ENCODE measurements at places on chromosomes 3 and 15.

GRCh38 chr15:29533647-29534046 is 264.0 kb upstream of the NSMCE3 start:
- DNase-seq: no peak

DNA sequence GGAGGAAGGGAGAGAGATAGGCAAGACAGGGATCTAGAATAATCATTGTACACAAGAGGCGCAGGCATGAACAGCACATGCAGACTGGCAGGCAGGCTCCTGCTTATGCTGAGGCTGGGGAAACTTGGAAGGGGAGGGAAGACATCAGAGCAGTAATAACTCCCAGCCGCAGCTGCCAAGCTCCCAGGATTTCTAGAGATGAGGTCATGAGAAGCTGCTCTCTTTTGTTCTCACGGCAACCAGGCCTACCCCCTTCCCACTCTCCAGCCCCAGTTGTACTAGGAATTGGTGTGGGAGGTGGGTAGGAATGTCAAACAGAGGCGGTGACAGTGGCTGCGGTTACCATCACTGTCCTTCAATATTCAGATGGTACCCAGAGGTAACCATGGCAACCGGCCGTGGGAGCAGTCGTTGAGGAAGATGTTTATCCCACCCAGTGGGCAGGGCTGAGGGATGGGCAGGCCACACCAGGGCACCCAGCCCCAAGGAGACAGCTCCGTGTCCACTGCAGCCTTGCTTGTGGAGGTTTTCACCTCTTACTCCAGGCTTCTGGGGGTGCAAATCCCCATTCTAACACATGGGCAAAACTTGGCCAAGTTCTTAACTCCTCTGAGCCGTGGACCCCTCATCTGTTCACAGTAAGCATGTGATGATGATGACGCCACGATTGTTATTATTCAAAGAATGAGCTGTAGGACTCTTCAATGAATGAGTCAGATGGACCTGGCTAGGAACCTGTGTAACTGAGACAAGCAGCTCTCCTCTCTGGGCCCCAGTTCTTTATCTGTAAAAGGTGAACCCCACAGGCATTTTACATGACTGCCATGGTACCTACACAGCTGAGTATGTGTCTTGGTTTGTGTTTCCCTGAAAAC is 360.8 kb upstream of the PROK2 start:
- DNase-seq: no peak

GRCh38 chr3:53805463-53806159 is 40.6 kb downstream of the CHDH start:
- no peak for DNase-seq

GRCh38 chr3:112858410-112859069 is 11.9 kb upstream of the CD200R1L start:
- no peak for DNase-seq

DNA sequence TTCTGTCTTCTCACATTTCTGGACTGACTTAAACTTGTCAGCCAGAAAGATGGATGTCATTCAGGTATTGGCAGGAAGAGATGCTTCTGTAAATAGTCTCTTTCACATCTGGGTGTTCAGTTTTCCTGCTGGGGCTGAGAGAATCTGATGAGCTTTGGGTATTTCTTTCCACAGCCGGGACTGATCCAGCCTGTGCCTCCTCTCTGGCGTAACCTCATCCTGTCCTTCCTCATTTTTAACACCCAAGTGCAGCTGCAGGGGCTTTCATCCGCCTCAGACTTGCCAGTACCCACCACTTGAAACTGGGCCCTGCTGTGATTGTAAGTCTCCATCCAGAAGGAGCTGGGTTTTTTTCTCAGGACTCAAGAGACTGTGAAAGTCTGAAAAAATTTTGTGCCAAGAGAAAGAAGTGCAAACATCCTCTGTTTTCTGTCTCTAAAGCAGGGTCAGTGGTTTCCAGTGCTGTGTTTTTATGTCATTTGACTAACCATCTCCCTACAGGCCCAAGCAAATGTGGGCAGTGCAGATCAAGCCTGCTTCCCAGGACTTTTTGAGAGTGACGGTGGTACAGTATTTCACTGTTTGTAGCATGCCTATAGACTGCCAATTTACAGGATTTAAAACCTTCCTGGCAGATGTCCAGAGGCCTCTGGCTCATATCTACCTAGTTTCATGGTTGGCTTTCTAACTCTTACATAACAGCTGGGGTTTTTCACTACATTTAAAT is 342.7 kb downstream of the PTPRG start:
- DNase-seq: no peak

GRCh38 chr3:66037986-66038369 is 740 bp downstream of the MAGI1 start:
- DNase-seq: no peak

- DNase-seq: no peak
Measured at GRCh38 chr3:88057630-88058305, 1.0 kb downstream of the CGGBP1 start.

DNA sequence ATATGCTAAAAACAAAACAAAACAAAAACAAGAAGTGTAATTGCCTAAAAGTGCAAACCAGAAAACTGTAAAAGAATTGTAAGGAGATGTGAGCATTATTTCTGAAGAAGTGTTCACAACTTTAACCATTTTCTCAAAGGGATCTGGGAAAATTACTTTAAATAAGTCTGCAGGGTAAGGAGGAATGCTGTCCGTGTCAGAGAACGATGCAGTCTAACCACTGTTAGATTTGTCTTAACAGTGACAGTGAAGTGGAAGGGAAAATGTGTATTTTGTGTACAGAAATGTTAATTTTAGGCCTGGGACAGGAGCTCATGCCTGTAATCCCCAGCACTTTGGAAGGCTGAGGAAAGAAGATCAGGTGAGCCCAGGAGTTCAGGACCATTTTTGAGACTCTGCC is 95.7 kb downstream of the DLG1 start:
- no peak for DNase-seq

GRCh38 chr3:187361835-187362234 is 6.3 kb upstream of the RTP4 start:
- no peak for DNase-seq

DNA sequence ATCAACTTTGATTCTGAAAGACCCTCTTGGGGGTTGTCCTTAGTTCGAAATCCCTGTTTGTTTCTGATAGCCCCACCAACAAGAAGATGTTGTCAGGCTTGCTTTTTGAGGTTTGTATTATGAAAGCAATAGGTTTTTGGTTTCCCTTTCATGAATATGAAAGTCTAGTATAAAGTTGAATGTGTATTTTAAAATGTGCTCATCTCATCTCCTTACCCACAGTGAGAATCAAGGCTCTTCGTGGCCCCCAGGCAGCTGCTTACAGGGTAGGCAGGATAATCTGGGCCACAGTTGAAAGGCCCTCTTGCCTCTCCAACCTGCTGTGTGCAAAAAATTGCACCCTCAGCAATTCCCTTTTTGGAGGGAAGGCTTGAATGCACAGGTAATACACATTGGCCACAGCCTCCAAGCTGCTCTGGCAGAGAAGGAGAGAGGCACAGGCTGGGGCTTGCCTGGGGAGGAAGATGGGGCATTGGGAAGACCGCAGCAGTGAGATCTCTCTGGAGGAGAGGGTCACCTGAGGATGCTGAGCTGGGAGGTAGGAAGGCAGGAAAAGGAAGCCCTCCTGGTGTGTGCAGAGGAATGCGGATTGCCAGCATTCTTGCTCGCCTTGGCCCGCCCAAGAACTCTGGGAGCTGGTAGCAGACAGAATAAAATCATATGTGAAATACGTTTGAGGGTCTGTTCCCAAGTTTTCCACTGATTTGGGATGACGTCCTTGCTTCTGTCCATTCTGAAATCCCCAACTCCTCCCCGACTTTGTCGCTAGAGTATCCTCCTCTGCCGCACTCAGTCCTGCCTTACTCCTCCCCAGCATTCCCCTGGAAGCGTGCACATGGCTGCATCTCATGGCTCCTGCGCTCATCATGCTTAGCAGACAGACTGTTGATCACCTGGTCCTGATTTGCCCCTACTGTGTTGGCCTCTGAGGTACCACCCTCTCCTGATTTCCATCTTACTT is 196.4 kb downstream of the RPLP1 start:
- peak; percentile 10 for DNase-seq

- no peak for DNase-seq
Measured at GRCh38 chr3:12986521-12986920, 86.7 kb downstream of the IQSEC1 start.

GRCh38 chr3:623914-624545 is 427.5 kb downstream of the CHL1 start:
- DNase-seq: no peak

All from NCI-H187 treated with DMSO at 0.1 percent for 48 hours (cell line).